ENCODE measurements at places on chromosomes 3 and 15.

DNA sequence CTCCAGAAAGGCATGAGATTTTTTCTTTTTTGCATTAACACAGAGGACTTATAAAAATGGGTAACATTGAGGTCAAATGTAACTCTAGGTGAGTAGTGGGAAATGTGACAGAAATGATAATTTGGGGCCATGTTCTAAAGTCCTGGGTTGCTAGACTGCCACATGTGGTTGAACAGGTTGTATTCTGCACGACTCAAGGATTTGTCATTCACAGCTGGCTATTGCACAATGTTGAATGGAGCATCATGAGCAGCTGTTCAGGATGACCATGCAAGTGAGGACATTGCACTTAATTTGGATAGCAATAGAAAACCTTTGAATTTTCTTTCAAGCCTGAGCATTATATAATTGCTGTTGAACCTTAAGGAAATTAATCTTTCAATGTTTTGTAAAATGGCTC is 396.6 kb downstream of the NAALADL2 start:
- DNase-seq = no peak

DNA sequence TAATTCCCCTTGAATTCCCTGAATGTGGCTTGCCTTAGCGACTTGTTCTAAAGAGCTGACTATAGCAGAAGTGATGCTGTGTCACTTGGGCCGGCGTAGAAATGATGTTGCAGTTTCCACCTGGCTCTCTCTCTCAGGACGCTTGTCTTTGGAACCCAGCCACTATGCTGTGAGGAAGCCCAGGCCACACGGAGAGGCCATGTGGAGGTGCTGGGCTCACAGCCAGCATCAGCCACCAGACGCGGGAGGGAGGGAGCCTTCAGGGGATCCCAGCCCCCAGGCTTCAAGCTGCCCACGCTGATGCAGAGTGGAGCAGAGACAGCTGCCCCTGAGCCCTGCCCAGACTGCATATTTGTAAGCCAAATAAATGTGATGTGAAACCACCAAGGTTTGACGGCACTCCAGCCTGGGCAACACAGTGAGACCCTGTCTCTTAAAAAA is 18.6 kb downstream of the RNU5B-1 start:
- DNase-seq = no peak

DNA sequence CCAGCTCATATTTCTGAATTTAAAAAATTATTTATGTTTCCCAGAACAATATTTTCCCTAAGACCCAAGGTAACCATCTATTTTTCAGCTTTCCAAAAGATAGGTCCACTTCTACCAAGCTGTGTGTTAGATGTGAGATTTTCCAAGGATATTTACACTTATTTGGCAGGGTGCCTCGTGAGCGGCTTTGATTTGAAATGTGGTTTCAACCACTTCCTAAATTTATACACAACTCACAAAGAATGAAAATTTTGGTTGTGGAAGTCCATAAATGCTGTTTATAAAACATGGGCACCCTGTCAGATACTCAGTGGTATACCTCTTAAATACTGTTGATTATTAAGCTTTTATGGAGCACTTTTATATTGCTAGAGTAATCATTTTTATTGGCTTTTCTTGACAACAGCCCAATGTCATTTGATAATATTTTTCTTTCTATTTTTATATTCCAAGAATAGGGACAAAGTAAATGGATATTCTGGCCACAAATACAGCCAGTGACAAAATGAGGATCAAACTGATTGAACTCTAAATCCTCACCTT is 57.6 kb downstream of the GAP43 start:
- DNase-seq = no peak

DNA sequence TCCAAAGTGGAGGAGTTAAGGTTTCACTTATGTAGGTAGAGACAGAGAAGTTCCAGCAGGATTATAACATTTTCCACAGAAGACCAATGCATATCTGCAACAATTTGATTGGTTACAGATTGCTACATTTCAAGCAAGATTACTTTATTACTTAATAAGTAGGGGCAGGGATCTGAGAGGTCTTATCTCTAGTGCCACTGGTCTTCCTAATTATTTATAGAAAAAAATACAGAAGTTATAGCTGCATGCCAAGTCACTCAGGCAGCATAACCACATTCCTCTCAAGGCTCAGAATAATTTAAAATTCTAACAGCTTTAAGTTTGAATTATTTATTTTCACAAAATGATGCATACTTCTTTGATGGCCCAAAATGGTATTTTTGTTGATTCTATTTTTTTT is 30.5 kb downstream of the RAD54L2 start:
- DNase-seq = no peak

GRCh38 chr15:99404454-99404853 is 153.2 kb downstream of the LRRC28 start:
- no peak for DNase-seq

GRCh38 chr3:158471639-158472294 is 99.2 kb upstream of the MLF1 start:
- DNase-seq = no peak

DNA sequence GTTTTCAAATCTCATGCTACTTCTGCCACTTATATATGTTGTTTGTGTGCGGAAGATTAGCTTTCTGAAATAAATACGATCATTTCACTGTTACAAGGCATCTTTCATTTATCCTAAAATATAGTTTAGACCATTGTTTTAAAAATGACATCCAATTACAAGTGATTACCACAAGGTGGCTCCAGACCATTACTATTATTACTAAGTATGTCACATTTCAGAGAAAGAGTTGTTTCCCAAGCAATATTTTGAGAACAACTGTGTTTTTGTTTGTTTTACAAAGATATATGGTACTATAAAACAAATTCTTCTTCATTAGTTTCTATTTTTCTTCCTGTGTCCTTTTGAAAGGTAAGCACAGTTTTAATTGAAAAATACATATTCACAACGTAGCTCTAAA is 136.0 kb upstream of the RAP2B start:
- no peak for DNase-seq

DNA sequence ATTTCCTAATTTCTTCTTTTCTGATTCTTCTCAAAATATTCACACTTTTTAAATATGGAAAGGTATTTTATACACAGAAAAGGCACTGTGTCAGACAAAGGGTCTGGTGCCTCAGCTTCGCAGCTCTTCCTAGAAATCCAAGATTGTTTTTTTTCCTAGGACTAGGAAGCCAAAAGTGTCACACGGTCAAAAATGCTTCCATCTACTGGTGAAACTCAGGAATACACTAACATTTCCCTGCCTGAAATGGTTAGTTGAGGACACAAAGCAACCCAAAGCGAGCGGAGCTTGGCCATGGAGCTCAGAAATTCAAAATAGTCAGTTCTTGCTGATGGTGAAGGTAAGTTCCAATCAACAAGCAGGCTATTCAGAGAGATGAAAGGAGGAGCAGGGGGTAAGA is 426.5 kb upstream of the RASGRP1 start:
- no peak for DNase-seq

DNA sequence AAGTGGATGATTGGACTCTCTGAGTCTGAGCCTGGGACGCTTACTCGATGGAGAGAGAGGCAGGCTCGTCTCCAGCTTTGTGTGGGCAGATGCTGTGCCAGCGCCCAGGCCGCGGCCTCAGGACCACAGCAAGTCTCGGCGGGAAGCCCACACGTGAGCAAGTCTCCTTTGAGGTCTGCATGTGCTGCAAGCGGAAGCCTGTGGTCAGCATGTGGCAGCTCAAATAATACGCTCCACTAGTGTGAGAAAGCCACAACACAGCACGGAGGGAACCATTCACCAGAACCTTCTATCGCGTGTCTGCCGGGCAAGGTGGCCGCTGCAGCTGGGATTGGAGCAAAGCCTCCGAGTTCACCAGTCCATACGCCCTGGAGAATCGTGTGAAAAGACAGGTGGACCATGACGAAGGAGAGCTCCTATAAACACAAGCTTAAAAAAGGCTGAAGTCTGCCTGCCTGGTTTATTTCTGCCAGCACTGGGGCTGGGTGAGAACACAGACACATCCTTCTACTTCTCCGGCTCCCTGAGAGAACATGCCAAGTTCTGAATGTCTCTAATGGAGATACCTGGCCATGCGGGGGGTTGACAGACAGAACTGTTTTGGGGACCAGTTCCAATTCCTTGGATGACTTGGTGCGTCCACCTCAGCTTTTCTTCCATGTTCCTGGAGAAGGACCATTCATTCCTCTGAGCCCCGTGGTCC is 82.0 kb upstream of the LRIG1 start:
- peak; percentile 32 for DNase-seq

DNA sequence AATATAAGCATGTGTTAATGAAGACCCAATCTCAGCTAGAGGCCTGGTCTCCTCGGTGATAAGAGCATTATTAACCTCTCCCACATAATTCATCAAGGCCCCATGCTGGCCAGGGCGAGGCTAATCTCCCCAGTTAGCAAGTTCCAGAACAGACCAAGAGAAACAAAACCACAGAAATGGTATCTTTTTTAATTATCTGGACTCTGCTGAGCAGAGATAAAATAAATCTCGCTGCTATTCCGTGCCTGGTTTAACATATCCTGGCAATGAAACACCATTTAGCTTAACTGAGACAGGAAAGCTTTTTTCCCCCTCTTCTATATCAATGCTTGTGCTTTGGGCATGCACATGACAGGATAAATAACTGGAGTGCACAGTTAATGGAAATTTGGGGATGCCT is 72.5 kb upstream of the ARHGEF3 start:
- DNase-seq = no peak

- no peak for DNase-seq
Measured at GRCh38 chr3:124076235-124076634, 84.3 kb upstream of the ROPN1 start.

- DNase-seq = no peak
Measured at GRCh38 chr15:93252780-93253179, 163.8 kb upstream of the RGMA start.

DNA sequence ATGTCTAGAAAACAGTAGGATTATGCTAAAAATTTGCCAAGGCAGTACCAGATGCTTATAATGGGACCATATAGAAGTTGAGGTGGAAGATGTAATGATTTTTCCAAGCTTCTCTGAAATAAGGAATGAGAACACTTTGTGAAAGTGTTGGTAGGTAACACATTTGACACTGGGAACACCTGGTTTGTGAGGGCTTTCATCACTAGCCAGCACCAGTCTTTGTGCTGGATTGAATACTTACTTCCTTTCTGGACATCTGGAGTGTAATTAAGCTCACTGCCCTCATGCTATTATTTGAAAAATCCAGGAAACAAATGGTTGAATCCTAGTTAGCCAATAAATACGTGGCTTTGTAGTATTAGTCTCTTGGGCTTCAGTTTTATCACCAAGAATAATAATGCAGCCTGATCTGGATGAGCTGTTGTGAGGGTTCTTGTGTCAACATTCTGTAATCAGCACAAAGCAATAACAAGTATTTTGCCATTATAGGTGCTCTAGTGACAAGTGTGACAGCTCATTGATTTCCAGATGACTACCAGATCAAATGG is 12.9 kb downstream of the CCDC80 start:
- no peak for DNase-seq

GRCh38 chr3:171460725-171461524 is 720 bp upstream of the TNIK start:
- peak; percentile 69 for DNase-seq

DNA sequence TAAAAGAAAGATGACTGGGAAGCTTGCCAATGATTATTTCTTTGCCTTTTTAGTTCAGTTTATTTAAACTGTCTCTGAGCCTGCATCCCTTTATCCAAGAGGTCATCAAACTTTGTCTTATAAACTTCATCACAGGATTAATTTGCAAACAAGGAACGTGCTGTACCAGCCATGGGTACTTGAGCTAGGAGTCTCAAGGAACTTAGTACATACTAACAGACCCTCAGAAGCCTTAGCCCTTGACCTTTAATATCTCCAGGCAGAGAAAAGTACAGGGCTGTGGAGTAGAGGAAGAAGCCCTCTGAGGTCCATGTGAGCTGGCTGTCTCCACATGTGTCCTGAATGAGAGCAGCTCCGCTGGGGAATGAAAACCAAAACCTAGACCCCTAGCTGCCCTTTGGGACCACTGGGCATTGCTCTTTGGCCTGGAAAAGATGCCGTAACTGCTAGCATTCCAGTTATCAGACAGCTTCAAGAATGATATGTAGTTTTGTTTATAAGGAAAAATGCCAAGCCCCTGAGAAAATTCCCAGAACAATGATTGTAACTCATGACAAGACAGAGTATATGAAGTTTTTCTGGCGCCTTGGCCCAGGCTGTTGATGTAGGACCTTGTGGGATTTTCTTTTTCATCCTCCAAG is 92.1 kb downstream of the ASB7 start:
- DNase-seq = no peak

GRCh38 chr3:5009506-5010109 is 30.4 kb downstream of the BHLHE40 start:
- DNase-seq = peak; percentile 15
